ENCODE measurements at places on chromosomes 3 and 15.

GRCh38 chr3:187677604-187678003, 7.4 kb upstream of the SST start:
- DNase-seq, result no peak

DNA sequence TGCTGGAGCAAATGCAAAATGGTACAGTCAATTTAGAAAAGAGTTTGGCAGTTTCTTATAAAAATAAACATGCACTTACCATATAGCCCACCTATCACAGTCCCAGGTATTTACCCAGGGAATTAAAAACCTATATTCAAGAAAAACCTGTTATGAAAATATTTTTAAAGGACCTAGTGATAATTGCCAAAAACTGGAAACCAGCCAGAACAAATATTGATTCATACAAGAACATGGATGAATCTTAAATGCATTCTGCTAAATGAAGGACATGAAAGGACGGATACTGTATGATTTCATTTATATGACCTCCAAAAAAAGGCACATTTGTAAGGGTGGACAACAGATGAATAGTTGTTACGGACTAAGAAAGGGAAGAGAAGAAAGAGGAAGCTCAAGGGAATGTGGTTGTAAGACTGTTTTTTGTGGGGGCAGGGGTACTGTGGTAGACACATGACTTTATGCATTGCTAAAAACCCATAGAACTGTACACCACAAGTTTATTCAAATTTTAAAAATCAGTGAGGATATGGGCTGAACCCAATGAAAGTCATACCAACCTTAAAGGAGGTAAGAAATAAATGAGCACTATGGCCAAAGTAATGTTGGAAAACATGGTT, 61.0 kb downstream of the ZBBX start:
- no peak for DNase-seq

DNA sequence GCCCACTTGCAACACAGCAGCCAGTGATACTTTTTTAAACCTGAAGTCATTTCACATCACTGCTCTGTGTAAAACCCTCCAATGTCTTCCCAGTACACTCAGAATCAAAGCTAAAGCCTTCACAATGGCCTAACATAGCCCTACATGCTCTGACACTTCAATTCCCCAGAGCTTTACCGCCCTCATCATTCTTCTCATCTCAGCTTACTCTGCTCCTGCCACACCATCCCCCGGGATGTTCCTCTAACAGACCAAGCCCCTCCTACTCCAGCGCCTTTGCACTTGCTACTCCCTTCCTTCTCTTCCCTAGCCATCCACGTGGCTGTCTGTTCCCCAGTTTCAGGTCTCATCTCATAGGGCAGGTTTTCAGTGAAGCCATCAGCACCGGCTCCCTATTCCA, 194.0 kb downstream of the SSR3 start:
- DNase-seq, result no peak

DNA sequence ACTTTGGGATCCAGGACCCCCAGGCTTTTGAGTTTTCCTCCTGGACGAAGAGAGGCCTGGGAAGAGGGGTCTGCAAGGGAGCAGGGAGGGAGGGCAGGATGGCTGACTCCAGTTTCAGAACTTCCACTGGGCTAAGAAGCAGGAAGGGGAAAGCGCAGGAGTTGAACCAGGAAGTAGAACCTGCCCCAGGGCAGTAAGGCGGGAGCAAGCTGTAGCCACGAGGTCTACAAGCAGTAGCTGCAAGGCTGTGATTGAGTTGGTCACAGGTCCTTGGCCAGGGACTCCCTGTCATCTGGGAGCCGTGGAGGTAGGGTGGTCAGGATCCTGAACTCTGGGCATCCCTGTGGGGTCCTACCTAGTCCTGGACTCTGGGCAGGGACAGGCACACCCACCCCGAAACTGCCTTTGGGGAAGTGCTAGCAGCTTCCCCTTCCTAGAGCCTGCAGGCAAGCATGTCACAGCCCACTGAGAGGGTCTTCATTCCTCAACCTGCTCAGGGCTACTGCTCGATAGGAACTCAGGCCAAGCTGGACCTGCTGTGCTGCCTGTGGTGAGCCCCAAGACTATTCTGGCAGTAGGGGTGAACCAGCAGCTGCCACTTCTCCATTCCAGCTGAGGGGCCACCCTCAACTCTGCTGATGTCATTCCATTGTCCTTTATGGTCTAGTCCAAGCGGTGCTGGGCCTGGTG, 5.8 kb upstream of the GNAI2 start:
- no peak for DNase-seq

DNA sequence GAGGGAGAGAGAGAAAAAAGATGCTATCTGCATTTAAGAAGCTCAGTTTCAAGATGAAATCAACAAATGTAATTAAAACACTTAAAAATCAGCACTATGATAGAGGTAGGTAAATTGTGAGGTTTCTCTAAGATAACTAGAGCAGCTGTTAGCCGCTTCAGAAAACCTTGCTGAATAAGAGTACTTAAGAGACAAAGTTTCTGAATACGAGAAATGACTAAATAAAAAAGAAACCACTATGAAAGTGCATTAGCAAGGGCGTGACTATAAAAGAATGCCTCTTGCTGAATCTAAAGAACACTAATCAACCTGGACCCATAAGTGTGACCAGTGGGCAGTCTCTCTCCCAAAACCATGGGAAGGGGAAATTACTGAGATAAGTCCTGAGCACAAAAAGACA, 41.8 kb downstream of the IQCB1 start:
- DNase-seq, result no peak

GRCh38 chr15:74543583-74543982, 2.6 kb downstream of the ARID3B start:
- DNase-seq, result no peak

DNA sequence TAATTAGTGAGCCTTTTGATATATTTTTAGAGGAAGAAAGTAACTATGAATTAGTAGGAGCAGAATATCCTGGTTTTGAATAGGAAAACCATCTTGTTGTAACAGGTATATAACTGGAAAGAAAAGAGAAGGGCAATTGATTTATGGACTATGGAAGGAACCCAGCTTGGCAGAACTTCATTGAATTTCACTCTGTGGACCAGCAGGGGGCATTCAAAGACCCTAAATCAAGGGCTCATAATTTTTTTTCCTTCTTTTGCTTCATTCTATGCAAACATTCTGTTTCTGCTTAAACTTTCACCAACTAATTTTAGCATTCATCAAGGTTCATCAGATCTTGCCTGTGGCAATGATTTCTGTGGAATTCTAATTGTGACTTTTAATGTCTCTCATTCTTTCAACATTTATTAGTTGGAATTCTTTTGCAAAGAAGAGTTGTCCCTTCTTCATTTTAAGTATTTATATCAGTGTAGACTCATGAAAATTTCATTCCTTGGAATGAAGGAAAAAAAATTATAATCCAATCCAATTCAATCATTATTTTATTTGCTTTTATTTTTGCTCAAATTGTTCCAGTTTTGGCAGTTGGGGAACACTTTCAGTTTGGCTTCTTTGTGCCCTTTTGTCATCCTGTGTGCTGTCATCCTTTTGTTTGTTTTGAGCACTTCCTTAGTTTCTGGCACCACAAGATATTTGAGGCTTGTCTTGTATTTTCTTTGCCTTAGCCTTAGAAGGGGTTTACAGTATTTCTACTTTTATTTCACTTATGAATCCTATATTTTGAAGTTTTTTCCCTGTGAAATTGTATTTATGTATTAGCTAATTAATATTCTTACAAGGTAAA, 30.4 kb downstream of the NXPE3 start:
- DNase-seq, result no peak

DNA sequence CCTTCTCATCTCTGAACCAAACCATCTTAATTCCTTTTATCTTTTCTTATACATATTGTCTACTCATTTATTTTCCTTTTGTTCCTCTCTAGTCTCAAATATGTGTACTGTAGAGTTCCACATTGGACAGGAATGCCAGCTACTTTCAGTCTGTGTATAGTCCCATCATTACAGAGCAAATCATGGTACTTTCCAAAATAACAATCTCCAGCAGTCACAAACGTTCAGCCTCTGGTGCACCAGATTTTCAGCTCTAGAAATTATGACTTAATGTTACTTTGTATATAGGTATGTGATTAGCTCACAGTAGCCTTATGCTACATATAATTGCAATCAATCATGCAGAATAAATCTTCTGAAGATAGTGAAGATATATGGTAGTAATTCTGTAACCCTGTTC, 32.5 kb upstream of the TM4SF4 start:
- no peak for DNase-seq

DNA sequence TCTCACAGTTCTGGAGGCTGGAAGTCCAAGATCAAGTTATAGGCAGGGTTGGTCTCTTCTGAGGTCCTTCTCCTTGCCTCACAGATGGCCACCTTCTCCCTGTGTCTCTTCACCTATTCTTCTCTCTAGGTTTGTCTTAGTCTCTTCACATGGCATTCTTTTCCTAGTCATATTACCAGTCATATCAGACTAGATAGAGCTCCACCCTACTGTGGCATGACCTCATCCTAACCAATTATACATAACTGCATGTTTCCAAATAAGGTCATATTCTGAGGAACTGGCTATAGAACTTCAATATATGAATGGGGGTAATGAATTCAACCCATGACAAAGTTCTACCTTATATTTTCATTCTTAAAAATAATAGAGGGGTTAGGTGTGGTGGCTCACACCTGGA, 196.4 kb upstream of the UBE3A start:
- no peak for DNase-seq

- no peak for DNase-seq
Measured at GRCh38 chr15:44441095-44441501, 13.7 kb downstream of the CTDSPL2 start.

DNA sequence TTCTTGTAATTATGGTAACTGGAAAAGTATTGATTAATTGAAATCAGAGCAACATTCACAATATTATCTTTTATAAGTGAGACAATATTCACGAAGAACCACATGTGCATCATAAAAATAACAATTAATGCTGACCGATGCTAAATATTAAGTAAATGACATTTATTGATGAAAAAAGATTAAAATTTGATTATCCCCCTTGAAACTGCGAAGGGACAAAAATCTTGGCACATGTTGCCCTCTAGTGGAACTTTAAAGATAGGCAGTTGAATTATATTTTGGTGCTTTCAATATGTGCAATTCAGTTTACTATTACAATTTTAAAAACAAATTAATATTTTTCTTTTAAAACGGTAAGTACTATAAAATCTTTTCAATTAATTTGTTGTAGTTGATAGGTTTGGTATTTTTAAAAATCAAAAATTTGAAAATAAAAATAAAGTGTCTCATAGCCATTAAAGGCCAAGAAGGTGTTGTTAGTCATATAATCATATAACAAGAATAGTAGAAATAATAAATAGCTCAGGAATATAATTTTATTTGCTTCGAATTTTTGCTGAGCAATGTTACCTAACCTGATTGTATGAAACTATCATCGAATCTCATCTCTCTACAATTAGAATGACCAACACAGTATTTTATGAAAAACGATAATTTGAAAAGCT, 270.2 kb downstream of the ROBO1 start:
- DNase-seq, result no peak

DNA sequence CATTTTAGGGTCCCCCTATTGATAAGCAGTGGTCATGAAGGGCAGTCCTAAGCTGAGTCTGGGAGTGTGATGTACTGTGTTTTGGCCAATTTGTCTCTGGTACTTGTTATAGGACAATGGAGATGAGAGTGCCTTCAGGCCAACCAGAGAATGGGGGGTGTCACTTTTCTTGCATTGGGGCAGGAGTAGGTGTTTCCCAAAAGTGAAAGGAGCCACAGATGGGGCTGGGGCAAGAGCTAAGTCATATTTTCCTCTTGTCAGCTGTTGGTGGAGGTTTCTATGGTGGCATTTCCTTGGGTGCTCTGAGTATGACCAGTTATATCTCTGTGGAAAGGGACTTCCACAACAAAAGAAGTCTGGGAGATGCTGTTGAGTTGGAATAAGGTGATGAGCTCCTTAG, 24.7 kb upstream of the BSN start:
- no peak for DNase-seq

DNA sequence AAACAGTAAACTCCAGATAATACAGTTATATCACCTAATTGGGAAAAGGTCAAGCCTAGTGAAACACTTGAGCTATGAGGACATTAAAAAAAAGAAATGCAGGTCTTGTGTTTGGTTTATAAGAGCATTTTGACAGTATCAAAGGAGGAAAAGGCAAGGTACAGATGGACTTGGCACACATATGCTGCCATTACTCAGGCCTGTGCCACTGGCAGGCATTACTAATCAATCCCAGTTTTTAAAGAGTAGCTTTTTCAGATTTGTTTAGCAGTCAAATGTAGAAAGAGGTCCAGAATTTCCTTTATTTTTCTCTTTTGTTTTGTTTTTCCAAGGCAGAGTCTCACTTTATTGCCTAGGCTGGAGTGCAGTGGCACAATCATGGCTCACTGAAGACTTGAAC, 38.9 kb downstream of the MDFIC2 start:
- no peak for DNase-seq

- DNase-seq, result no peak
Measured at GRCh38 chr15:96338074-96338765, 7.7 kb downstream of the NR2F2 start.

GRCh38 chr3:8565376-8565775, 63.8 kb downstream of the LMCD1 start:
- no peak for DNase-seq

- no peak for DNase-seq
Measured at GRCh38 chr3:40258555-40258954, 51.0 kb upstream of the EIF1B start.

- no peak for DNase-seq
Measured at GRCh38 chr3:105094588-105094987, 272.1 kb upstream of the ALCAM start.

- DNase-seq, result peak; percentile 50
Measured at GRCh38 chr3:37779289-37780152, 82.2 kb upstream of the CTDSPL start.

- DNase-seq, result no peak
Measured at GRCh38 chr3:66381626-66382025, 119.2 kb downstream of the LRIG1 start.

GRCh38 chr15:27670486-27671209, 428.5 kb downstream of the OCA2 start:
- DNase-seq, result no peak

- no peak for DNase-seq
Measured at GRCh38 chr15:45259796-45260195, 7.8 kb downstream of the SLC28A2 start.

- DNase-seq, result no peak
Measured at GRCh38 chr3:71208211-71209095, 375.1 kb downstream of the FOXP1 start.

DNA sequence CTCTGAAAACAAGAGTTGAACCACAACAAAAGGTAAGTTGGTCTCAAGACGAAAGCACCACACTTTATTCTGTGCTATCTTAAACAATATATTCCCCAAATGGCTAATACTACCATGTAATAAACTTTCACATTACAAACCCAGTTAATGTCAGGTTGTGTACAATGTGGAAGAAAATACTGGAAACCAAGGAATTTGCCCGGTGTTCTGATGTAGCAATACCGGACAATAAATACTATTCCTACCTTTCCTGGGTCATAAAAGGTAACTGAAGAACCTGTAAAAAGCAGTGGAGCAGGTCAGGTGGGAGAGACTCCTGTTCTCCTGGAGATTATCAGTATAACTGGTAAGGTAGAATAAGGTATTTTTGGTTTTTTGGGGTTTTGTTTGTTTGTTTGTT, 3.9 kb downstream of the CFAP44 start:
- DNase-seq, result no peak

DNA sequence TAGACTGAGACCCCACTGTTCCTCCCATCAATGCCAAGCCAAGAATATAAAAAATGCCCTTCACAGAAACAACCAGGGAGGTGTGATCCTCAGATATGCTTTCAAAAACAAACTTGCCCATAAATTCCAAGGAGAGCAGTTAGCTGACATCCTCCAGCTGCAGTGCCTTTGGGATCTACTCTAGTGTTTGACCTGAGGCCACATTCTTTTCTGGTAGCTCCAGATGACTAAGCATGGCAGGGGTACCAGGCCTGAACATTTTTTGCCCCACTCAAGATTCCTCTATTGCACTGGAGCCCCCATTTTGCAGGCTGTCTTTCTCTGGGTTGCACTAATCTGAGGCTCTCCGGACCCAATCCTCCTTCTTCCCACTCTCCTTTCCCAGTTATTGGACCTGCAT, 27.9 kb upstream of the ACP3 start:
- no peak for DNase-seq
